ENCODE measurements at places on chromosomes 3 and 15.

DNA sequence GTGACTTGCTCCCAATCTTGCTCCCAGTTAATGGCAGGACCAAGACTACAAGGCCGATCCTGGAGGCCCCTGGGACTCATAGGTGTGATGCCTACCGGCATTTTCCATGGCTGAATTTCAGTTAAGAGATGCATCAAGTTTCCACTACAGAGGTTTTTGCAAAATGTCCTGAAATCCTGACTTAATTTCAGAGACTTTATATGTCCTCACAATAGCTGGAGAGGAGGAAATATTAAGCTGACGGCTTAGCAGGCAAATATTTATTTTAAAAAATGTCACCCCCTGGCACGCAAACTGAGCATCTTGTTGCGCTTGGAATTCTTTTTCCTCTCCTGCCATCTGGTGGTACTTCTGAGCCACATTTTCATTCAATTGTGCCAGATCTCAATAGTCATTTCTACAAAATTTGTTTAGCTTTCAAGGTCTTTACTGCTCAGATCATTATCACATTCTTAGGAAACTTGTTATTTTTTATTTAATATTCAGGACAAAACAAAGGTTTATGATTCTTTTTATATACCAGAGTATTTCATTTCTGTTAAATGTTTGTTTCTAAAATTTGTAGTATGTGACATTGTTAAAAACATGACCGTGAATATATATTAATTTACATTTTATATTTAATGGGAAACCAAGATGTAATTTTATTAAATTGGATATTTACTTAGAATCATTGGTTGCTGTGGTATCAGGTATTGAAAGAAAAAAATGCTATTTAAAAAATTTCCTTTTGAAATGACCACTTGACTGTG is 189.2 kb upstream of the THRB start:
- DNase-seq: peak; percentile 80

DNA sequence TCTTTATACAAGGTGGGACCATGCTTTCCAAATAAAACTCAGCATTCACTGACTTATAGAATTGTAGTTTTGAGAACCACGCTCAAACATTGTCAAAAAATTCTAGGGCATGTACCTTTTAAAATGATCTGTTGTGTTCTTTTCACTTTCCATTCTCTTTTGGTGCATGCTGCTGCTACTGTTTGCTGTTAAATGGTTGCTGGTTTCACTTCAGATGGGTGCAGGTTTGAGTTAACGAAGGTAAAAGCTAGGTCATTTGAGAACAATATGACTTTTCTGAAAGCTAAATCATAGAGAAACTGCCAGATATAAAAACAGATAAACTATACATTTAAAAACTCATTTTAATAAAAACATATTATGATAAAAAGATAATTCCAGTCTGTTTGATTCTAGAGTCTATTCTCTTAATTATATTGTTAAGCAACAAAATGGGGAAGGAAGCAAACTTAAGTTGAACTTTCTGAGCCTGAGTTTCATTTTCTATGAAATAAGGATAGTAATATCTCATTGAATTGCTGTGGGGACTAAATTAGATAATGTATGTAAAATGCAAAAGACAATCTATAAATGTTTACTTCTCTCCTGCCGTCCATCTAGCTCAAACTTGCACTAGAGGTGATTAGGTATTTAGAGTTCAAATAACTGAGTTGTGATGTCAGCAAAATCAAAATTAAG is 82.4 kb downstream of the OXSM start:
- no peak for DNase-seq

DNA sequence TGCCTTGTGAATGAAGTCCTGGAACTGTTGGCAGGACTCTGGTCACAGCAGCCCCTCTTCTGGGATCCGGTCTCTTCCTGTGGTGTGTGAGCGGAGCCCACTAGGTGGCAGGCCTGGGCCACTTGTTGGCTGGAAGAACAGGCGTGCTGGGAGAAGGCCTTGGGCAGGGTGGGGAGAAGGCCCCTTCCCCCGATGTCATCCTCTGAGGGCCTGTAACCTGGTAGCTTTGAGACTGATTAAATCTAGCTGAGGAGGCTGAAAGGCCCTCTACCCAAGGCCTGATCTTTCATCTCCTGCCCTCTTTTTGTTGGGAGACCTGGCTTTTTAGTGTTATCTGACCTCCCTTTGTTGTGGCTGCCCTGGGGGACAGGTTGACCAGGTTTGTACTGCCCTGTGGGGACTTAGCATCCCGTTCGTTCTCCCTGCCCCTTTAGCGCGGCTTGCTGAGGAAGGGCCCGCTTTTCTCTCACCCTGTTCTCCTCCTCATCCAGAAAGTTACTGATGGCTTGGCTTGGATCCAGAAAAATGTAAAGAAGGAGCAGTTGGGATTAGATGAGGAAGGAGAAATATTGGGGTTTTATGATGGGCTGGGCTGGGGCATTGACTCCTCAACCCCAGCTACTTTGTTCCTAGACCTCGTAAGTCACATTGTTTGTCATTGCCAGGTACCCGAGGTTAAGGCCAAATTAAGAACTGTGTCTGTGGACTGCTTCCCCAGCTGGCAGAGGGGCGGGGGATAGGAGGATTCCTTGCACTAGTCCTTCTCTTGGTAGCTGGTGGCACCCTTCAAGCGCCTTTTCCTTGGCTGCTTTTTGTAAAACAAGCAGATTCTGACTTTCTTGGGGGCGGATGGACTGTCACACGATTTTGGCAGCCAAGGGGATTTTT is 48.5 kb downstream of the CHCHD6 start:
- peak; percentile 93 for DNase-seq

DNA sequence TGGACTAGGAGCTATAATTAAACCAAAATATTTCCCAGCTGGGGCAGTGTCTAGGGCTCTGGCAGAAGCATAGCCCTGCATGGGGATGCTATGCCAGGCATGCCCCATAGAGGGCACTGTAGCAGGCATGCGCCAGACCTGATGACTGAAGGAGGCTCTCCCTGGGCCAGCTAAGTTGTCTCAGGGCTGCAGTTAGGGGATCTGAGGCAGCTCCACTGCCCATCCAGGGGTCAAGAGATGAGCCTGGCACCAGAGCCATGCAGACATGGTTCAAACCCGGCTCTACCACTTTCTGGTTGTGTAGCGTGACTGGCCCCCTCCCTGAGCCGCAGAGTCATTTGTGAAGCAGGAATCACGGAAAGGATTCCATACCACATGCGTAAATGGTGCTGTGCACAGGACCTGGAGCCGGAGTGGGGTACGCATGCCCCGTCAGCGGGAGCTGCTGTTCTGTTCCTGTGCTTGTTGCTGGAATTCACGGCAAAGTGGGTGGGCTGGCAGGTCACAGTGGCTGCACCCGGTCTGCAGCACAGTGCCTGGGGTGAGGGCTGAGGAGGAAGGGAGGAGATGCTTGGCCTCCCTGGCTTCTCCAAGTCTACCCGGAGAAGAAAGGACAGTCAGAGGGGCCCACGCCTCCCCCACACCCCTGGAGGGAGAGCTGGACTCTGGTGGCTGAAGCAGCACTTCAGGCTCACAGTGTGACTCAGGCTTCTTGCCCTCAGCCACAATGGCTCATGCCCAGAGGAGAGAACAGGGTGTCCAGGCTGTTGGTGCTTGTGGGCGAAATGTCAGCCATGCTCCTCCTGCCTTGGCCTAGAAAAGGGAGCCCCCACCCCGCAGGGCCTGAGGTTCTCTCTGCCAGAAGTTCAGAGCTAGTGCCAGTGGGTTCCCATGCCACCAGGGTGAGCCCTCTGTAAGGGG is 43.1 kb downstream of the DNASE1L3 start:
- peak; percentile 82 for DNase-seq

GRCh38 chr3:98545940-98546339 is 14.2 kb downstream of the GPR15 start:
- DNase-seq: no peak

- DNase-seq: no peak
These were observed 785 bp downstream of the MFSD1 start for GRCh38 chr3:158802409-158803268.

- DNase-seq: no peak
These were observed 76.9 kb upstream of the TNFAIP8L3 start for GRCh38 chr15:51171634-51171932.

DNA sequence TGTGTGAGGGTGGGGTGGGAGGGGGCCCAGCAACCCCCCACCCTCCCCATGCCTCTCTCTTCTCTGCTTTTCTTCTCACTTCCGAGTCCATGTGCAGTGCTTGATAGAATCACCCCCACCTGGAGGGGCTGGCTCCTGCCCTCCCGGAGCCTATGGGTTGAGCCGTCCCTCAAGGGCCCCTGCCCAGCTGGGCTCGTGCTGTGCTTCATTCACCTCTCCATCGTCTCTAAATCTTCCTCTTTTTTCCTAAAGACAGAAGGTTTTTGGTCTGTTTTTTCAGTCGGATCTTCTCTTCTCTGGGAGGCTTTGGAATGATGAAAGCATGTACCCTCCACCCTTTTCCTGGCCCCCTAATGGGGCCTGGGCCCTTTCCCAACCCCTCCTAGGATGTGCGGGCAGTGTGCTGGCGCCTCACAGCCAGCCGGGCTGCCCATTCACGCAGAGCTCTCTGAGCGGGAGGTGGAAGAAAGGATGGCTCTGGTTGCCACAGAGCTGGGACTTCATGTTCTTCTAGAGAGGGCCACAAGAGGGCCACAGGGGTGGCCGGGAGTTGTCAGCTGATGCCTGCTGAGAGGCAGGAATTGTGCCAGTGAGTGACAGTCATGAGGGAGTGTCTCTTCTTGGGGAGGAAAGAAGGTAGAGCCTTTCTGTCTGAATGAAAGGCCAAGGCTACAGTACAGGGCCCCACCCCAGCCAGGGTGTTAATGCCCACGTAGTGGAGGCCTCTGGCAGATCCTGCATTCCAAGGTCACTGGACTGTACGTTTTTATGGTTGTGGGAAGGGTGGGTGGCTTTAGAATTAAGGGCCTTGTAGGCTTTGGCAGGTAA is 8.1 kb downstream of the FAM131A start:
- peak; percentile 83 for DNase-seq

- peak; percentile 38 for DNase-seq
These were observed 28.4 kb downstream of the IRAK2 start for GRCh38 chr3:10192953-10193691.

- no peak for DNase-seq
These were observed 5.9 kb downstream of the MME start for GRCh38 chr3:155086051-155086450.

- no peak for DNase-seq
These were observed 604.9 kb upstream of the CFAP20DC start for GRCh38 chr3:59654480-59655417.

GRCh38 chr3:23344886-23345285 is 141.8 kb downstream of the UBE2E2 start:
- no peak for DNase-seq

DNA sequence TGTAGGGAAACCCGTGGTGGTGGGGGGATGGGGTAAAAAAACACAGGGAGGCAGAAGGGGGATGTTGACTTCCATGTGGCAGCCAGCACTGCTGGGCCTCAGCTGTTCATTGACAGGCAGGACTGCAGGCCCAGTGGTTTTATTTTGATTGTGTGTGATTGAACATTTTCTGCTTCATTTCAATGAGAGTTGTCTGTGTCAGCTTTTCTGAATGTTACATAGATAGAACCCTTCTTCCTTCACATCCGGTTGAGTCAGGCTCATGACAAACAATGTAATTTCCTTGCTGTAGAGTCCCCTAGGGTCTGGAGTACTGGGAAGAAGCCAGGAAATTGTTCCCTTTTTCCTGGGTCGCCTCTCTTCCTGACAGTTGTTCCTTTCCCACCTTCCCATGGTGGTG is 8.2 kb upstream of the RPP25 start:
- DNase-seq: peak; percentile 33

DNA sequence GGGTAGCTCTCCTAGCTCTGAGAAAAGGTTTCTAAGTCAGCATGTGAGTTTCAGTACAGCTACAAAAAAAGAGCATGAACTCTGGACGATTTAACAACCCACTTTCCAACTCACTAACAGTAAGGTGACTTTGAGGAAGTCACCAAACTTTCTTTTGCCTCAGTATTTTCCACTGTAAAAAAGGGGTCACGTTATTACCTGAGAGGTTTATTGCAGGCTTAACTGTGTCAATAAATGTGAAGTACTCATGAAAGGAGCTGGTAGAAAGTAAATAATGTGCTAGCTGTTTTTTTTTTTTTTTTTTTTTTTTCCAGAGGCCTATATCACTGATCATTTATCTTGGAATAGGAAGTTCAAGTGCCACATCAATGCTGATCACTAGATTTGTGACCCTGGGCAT is 89.3 kb downstream of the PLSCR2 start:
- DNase-seq: no peak

- no peak for DNase-seq
These were observed 75.5 kb downstream of the MSL2 start for GRCh38 chr3:136120373-136121348.

DNA sequence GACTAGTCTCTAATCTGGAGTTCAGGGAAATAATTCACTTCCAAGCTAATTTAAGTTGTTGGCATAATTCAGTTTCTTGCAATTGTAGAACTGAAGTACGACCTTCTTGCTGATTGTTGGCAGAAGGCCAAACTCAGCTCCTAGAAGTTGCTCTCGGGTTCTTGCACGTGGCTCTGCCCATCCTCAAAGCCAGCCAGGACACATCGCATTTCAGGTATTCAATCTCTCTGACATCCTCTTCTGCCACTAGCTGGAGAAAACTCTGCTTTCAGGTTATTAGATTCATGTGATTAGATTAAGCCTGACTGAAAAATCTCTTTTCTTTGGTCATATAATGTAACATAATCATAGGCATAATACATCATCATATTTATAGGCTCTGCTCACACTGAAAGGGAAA is 362.0 kb downstream of the ZPLD1 start:
- DNase-seq: peak; percentile 21

DNA sequence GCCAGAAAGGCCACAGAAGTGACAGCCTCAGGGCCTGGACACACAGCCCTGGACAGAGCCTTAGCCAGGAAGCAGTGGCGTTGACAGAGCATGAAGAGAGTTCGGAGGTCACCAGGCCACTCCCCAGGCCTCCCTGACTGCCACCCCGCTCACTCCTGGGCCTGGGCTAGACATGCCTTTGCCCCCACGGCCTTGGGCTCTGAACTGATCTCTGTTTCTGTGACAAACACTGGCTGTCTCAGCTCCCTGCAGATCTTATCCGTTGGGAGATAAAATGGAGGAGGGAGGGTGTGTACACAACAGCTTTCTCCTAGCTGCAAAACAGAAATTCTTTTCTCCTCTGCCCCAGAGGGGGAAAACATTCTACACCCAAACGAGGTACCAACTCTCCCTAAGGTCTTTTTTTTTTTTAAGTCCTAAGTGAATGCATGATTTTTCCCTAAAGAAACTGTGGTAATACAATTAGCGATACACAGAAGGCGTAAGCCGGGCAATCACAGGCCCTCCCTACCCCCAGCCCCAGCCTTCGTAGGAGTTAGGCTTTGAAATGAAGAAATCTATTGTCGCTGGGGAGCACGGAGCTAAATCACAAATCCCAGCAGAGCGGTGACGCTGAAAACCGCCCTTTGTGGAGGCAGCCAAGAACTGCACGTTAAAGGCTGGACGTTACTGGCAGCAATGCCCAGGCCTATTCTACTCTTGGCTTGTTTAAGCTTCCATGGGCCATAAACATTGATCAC is 45.0 kb downstream of the SRGAP3 start:
- peak; percentile 77 for DNase-seq
